ENCODE measurements at places on chromosomes 4 and X. TPM values are rescaled to one million over a fixed set of nuclear protein-coding genes. Genes with fewer than 3 reads are reported as not detected.

DNA sequence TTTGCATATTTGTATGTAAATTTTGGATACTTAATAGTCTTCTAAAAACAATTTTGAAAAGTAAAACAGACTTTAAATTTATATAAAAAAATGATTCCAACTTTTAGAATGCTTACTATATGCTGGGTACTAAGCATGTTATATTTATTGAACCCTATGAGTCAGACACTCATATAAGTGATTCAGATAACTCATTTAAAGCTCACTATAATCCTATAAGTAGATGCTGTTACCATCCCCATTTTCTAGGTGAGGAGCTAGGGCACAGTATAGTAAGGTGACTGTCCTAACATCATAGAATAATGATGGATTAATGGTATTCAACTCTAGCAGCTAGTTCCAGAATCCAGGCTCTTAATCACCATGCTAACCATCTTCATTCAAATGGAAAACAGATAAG, 877.0 kb upstream of the GRID2 start:
- DNase-seq: no peak

DNA sequence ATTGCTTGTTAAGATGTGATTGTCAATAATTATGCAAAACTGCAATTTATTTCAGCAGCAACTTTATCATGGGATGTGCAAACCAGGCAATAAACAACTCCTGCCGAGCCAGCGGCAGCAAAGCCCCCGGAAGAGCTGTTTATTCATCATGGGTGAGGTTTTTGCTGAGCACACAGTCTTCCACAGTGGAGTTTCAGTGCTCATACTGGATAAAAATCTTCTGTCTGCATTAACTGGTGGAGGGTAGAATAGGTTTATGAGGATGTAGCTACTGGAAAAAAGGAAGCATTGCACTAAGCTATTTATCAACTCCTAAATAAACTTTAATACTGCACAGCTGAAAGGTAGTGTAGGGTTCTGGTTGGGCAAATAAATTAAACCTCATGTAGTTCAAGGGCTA, 557.4 kb upstream of the FTHL17 start:
- DNase-seq: no peak

NSG1 gene
- polyA plus RNA-seq: 14.7 TPM

GRCh38 chrX:97763391-97763790, 879.7 kb downstream of the RPA4 start:
- no peak for DNase-seq

TADA2B gene
- polyA plus RNA-seq: 6.4 TPM

GRCh38 chr4:78707793-78708192, 68.4 kb upstream of the BMP2K start:
- DNase-seq: no peak

KLF8 gene
- 0.04 TPM for polyA plus RNA-seq

TEX13D gene
- polyA plus RNA-seq: not detected

TNMD gene
- not detected for polyA plus RNA-seq

- DNase-seq: no peak
Observed at GRCh38 chrX:3257471-3257870, 89.0 kb downstream of the MXRA5 start.

DNA sequence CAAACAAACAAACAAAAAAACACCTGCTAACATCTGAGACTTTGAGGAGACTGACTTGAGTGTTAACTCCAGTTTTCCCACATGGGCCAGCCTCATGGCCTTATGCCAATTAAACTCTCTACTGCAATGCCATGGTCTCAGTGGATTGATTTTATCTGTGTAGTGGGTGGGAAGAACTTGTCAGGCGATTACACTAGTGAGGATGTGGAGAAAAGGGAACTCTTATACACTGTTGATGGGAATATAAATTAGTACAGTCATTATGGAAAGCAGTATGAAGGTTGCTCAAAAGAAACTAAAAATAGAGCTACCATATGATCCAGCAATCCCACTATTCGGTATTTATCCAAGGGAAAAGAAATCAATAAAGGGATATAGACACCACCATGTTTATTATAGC, 12.8 kb upstream of the XIAP start:
- DNase-seq: no peak

- DNase-seq: no peak
Observed at GRCh38 chr4:110793890-110794554, 171.1 kb upstream of the PITX2 start.

EVC gene
- polyA plus RNA-seq: 11.5 TPM

IQSEC2 gene
- 9.1 TPM for polyA plus RNA-seq

- DNase-seq: no peak
Observed at GRCh38 chr4:157076578-157076947, 613 bp downstream of the GLRB start.

TMEM271 gene
- not detected for polyA plus RNA-seq

- no peak for DNase-seq
Observed at GRCh38 chrX:145881175-145881995, 63.8 kb downstream of the SLITRK2 start.

- DNase-seq: no peak
Observed at GRCh38 chrX:45229348-45229747, 28.7 kb upstream of the DIPK2B start.
